Right kidney (tissue), 9 donors: ENCODE measurements at places on chromosomes 2 and 18.

- DNase-seq: peak; percentile 58
Observed at GRCh38 chr18:76274468-76275289, 220.4 kb downstream of the ZNF516 start.

DNA sequence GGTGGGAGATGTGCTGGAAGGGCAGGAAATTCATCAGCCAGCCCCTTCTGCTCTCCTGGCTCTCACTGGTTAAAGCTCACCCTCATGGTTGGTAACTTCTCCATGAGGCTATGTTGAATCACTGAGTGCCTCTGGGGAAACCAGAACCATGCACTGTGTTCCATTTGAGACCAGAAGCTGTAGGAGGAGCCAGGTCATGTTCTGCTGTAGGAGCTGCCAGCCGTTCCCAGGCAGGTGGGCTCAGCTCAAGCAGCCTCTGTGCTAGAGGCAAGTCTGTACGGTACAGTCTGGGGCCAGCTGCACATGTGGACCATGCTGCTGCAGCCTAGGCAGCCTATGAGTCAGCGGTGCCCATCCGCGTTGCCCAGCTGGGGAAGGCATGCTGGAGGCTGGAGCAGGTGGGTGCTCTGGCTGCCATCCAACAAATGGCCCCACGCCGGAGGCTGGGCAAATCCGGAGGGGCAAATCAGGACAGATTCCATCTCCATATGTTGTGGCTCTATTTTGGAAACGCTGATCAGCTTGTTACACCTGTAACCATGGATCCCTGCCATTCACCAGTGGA, 22.0 kb upstream of the KCNF1 start:
- DNase-seq: no peak

GRCh38 chr18:67290421-67290820, 226.1 kb downstream of the DSEL start:
- DNase-seq: no peak

- no peak for DNase-seq
Observed at GRCh38 chr2:52115750-52116149, 1083.8 kb upstream of the NRXN1 start.
